ENCODE measurements at places on chromosomes 3 and 15.

DNA sequence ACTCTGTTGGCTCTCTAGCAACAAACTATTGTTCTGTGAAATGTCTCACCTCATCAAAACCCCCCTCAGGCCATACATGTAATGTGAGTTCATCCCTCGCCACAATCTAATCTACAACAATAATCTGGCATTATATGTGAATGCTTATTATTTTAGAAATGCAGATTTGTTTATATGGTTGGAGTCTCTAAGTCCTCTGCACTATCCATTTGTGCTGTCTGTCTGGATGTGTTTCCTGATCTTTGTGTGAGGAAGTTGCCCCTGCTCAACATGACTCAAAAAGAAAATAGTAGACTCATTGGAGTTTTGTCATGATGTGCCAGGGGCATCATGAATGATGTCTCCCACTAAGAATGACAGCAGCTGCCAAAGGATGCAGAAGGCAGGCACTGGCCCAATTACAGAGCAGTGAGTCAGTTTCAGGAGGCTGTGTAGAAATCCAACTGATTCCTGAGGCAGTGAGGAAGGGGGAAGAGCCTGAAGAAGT, 161.6 kb upstream of the PDZRN3 start:
- DNase-seq, result no peak

GRCh38 chr15:101018016-101018415, 98.9 kb downstream of the LRRK1 start:
- DNase-seq, result no peak

DNA sequence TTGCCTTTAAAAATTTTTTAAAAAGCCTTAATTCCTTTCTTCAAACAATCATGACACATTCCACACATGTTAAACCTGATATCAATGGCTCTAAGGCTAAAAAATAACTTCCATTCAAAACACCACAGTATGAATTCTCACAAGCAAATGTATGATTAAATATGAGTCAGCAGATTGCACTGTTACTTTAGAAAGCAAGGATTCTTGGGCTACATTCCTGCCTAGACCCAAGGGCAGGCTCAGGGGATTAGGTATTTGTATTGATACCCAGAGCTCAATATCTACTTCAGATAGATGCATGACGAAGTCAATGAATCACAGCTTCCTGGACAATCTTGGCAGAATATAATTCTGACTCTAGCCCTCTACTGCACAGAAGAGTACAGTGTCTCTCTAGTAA, 65.7 kb downstream of the RARB start:
- no peak for DNase-seq

- peak; percentile 39 for DNase-seq
Observed at GRCh38 chr3:154244644-154245043, 79.6 kb downstream of the DHX36 start.

GRCh38 chr3:146640361-146640760, 35.2 kb upstream of the PLSCR5 start:
- DNase-seq, result no peak

DNA sequence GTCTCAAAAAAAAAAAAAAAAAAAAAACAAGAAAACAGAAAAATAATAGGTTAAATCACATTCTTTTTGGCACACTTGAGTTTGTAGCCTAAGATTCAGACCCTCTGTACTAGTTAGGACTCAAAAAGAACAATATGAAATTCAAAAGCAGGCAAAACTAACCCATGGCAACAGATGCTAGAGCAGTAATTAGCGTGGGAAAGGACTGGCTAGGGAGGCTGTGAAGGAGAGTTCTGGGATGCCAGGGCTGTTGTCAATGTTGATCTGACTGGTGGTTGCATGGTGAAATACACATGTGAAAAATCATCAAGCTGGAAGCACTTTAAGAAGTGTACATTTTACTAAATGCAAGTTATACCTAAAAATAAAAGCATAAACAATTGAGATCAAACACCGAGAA, 35.6 kb downstream of the KLHL6 start:
- no peak for DNase-seq

- DNase-seq, result no peak
Observed at GRCh38 chr3:149331396-149331795, 2.0 kb downstream of the TM4SF18 start.

- DNase-seq, result no peak
Observed at GRCh38 chr3:26590919-26591484, 31.6 kb upstream of the LRRC3B start.

GRCh38 chr3:3201611-3202010, 22.1 kb upstream of the CRBN start:
- no peak for DNase-seq

GRCh38 chr3:30751610-30752299, 142.7 kb downstream of the GADL1 start:
- no peak for DNase-seq

DNA sequence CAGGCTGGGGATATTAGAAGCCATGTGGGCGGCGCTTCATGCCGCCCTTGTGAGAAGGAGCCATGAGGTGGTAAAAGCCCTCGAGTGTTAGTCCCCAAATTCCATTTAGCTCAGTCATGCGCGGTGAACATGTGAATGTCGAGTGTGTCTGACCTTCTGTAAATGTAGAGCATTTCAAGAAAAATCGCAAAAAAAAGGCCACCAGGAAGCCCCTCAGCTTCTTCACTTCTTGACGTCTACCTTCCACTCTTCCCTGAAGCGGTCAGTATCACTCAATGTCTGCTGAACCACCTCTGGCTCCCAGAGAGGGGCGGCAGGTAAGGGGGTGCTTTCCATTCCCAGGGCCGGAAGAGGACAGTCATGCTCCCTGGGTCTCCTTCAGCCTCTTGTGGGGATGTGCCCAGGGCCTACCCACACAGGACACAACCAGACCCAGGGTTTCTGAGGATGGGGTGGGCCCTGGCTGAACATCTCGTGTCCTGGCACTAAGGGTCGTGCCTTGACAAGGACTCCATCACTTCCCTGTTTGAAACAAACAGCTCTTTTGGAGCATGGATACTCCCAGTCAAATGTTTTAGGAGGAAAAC, 274.9 kb downstream of the FAM43A start:
- DNase-seq, result no peak

DNA sequence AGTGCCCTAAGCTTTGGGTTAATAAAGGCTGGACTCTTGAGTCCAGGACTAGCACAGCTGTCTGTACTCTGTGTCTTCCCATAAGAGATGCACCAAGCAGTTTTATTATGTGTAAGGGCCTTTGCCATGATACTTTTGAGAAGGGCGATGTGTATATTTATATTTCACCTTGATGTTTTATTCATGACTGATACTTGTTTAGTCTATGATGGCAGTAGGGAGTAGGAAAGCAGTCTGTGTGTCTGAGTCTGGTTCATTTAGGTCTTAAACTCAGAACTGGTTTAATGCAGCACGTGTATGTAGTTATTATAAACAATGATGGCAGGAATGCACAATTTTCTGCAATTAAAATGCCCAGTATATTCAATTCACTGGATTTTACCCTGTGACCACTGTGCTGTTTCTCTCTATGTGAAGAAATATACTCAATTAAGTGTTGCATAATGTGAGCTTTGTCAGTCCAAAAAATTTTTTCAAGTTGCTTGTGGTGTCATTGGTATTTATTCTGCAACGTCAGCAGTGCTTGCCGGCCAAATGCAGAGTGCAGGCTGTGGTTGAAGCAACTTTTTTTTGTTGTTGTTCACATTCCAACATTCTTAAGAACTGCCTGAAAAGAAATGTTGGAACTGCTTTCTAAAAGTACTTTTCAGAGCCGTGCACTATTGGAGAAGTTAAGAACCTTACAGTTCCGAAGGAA, 423.7 kb upstream of the SEMA6D start:
- DNase-seq, result no peak

DNA sequence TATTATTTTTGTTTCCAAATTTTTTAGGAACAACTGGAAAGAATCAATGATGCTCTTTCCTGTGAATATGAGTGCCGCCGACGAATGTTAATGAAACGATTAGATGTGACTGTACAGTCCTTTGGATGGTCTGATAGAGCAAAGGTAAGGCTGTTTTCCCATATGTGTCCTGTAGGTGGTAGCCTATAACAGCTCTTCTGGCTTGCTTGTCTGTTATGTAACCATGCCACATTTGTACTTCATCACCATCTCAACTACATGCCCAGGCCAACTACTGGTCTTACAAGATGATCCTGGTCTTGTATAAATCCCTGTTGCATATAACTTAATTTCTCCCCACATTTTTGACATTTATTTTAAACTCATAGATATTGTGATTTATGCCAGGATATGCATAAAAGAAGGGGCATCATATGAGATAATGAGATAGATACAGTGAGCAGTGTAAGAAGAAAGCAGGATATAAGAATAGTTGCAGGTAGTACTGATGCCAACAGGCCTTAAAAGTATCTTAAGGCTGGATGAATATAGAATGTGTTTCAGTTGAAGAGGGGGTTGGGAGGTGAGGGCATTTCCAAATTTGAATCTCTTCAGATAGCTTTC, 20.3 kb downstream of the FAM98B start:
- DNase-seq, result no peak

- peak; percentile 41 for DNase-seq
Observed at GRCh38 chr3:4749567-4750002, 229.7 kb upstream of the BHLHE40 start.

DNA sequence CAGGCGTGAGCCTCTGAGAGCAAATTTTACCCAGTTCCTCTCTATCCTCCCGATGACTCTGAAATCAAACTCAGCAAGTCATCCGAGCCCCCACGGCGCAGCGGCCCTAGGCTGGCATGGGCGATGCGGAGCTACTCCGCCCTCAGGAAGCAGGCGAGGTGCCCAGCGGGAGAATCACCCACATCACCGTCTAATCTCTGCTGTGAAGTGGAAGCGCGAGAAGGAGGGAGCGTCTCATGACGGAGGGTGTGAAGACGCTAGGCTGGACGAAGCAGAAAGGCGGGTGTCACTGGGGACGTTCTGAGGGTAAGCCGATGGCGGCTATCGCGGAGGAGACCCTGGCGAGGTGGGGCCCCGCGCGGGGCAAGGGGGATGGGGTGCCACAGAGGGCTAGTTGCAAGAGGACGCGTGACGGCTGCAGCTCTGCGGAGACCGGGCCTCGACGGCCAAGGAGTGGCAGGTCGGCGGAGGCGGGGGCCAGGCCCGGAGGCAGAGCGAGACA, 9.1 kb upstream of the GNAI2 start:
- DNase-seq, result peak; percentile 92

DNA sequence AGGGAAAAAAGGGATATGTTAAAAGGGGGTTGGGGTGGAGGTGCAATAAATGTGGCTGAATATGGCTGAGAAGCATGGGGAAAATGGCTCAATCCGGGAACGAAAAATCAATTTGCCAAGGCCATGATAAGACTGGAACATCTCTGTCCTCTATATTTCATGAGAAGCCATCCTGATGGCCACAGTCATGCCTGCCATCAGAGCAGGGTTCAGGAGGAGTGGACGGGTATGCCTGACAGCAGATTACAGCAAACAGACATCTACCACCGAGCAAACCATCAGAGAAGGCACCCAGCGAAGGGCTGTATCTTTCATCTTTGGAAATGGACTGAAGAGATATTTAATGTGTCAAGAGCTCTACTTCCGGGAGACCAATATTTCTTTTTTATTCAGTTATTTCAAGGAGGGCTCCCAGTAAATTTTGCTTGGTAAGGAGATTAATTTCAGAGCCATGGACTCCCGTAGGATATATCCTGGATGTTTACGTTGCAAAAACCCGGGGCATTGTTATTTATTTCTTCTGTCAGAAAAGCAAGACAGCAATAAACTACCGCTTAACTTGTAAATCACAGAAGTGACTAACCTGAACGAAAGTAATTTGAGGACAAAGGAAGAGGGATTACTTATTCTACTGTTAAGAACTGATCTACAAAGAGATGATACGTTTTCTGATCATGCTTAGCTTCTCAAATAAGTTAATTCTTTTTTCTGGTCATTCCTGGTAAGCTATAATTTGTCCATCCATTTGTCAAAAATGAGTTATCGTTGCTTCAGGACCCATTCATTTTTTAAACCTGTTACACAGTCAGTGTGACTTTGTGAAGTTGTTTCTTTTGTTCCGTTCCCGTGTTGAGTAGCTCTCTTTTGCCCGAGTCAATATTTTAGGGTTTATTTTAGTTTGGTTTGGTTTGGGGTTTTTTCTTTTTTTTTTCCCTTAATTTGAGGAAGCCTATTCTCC, 80.6 kb upstream of the CHD2 start:
- peak; percentile 85 for DNase-seq

DNA sequence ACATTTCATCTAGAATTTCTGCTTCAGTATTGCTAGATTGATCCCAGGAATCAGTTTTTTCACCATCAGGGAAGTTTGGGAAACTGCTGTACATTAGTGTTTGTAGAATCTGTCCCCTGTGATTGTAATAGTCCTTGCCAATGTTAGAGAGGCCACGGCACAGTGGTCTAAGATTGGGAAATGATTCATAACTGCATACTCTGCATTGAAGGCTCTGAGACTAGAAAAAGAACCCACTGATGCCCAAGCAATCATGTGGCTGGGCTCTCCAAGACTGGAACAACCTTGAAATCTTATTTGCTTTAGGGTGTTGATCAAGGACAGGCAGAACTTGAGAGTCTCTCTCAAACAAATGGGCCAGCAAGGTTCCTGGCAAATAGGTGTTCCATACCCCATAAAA, 245.6 kb upstream of the LRTM1 start:
- no peak for DNase-seq

GRCh38 chr15:51117270-51117669, 22.6 kb upstream of the TNFAIP8L3 start:
- no peak for DNase-seq

- peak; percentile 79 for DNase-seq
Observed at GRCh38 chr3:62601238-62602070, 228.1 kb upstream of the FEZF2 start.

GRCh38 chr15:58010983-58011382, 54.5 kb downstream of the ALDH1A2 start:
- DNase-seq, result no peak

DNA sequence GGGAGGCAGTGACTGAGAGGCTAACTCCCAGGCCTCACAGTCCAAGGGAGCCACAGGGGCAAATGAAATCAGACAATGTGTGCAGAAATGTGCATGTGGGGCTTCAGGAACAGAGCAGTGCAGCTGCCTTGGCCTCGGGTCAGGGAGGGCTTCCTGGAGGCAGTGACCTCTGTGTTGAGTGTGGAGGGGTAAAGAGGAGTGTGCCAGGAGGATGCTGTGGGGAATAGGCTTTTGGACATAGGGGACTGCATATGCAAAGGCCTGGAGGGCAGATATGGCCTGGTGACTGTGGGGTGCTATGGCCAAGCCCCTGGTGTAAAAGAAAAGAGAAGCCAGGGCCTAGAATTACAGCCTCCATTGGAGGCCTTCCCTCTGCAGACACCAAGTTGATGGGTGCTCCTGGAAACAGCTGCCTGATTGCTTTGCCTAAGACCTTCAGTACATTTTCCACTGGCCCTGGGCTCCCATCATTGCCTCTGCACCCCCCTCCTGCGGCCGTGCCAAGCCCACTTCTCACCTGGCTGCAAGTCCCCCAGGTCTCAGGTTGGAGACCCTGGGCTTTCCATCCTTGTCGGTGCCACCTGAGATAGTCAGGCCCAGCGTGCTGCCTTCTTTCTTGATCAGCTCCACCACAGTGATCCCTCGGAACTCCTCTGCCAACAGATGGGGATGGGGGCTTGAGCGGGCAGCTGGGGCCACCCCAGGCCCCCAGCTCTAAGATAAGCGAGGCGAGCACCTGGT, 15.1 kb downstream of the GRIP2 start:
- DNase-seq, result no peak
